ENCODE measurements at places on chromosomes 2 and 18.

GRCh38 chr2:189412330-189412953 is 28.8 kb upstream of the WDR75 start:
- DNase-seq = peak; percentile 53

GRCh38 chr2:26355038-26355995 is 8.7 kb upstream of the ADGRF3 start:
- DNase-seq = no peak

DNA sequence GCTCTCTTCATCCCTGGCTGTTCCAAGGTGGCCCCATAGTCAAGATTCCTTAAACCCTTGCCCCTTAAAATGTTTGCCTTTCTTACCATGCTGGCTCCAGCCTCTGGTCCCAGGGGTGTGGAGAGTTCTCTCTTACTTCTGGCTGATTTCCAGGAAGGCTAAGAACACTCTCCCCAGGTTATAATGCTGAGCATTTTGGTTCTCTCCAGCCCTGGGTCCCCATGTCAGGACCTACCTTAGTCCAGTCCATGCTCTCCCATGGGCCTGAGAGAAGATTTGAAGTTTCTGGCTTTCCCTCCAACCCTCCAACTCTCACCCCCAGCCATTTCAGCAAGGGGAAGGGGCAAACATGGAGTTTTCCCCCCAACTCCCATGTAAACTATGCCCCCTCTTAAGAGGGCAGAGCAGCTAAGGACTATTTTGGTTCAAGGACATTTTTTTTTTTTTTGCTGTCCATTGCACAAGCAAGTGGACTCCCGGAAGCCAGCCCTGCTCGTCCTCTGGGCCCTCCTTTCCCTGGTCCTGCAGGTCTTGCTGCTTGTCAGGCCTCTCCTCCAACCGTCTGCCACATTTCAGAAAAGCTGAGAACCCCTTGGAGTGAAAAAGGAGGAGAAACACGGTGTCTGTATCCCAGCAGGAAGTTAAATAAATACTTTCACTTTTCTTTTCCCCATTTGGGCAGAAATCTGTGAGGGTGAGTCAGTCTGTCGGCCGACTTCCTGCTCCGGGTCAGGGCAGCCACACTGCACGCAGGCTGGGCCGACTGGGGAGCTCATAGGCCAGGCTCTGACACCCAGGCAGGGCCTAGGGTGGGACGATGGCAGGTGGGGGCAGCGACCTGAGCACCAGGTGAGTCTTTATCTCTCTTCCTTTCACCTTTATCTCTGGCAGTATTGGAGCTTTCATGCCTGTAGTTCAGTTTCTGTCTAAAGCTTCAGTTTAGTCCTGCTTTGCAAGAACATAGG is at the start of gene SP140L:
Gene SP140L, plus strand, starts transcription at position 741 of the 965 bp plus-strand sequence. Its CDS starts 77 bp downstream, at position 818.
- peak; percentile 82 for DNase-seq

- DNase-seq = no peak
These were observed 35.8 kb downstream of the SKOR2 start for GRCh38 chr18:47215554-47216138.

DNA sequence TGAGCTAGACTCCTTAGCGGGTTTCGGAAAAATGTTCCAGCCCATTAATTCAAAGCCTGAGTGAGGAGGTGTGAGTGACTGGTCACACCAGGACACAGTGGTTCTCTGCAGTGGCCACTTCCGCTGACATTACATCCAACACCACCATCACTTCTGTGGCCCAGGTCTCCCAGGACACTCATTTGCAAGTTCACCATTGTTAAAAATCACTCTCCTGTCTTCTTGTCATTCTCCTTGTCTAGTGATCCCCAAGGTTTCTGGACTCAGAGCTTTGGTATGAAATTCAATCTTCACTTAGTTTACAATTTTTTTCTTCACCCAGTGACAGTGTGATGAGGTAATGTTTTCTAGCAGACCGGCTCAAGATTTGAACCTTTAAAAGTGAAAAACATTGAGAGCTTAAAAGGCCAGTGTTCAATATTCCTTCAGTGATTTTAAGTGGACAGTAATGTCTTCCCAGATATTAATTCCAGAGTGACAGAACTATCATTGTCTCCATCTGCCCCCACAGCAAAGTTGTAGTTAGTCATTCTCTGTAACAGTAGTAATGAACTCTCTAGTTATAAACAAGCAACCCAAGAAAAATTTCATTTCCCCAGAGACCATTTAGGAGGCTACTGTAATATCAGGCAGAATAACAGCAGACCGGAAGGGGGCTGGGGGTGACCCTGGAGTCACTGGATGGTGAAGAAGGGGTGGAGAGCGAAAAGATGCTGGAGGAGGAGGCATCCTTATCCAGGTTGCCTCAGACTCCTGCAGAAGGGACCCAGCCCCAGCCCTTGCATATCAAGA is 164.9 kb downstream of the GFPT1 start:
- no peak for DNase-seq

DNA sequence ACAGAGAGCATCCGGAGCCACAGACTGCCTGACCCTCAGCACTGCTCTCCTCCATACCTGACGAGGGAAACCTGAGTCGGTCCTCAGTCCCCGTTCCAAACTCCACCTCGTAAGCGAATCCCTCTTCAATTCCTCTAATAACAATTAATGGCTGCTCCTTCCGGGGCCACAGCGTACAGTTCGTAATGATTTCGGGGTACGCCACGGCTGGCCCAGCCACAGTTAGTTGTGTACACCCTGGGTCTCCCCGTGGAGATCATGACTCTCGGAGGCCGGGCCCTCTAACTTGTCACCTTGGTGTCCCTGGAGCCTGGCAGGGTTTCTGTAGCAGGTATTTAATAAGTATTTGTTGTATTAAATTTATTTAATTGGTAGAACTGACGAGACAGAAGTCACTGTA is 121.5 kb downstream of the EIPR1 start:
- DNase-seq = no peak

DNA sequence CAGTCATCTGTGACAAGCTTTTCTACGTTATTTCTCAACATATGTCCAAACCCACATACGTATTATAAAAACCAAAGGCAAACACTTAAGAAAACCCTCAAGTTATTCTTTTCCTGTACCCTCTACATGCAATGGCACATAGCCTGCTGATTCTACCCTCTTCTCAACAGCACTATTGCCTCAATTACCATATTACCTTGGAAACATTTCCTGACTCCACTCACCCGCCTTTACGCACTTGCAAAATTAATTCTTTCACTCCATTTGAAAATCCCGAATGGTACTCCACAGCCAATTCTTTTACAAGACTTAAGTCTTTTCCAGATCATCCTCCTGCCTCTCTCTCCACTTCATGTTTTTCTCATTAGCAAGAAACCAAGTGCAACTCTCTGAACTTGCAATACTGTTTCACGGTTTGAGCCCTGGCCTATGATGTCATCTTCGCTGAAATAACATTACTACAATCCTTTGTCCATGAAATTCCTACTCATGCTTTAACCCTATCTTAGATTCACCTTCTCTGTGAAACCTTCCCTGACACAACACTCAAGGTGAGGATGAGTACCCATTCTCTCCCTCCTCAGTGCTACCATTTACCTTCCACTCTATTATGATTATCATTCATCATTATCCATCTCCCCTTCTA is 29.0 kb downstream of the SESTD1 start:
- no peak for DNase-seq

DNA sequence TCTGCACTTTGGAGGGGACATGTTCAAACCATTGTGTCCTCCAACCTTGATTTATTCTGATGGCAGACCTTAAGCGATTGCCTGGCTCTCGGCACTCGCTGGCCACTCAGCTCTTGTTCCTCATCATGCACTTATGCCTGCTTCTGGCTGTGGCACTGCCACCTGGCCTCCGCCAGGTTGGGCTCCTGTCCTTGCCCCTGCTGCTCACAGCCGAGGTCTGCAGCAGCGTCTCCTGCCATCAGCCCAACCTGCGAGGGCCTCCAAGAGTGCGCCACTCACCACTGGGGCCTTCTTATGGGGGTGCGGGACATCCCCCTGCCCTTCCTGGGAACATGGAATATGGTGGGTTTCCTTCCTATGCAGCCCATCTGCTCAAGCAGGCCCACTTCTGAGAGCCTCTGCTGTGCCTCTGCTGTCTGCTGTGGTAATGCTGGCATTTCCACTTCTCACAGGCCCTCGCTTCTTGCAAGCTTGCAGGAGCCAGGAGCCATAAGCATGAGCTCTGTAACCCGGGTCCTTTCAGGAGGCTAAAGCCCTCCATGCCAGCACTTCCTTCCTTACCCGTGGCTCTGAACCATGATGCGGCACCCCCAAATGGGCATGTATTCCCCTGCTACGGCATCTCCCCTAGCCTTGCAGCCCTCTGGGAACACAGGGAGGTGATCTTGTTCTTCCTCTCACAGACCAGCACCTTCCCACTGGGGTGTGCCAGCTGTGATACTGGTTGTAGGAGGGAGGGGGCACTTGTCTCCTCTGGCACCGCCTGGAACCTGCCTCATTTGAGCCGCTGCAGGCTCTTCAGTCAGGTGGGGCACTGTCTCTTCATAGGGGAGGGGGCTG is 58.6 kb upstream of the HS6ST1 start:
- DNase-seq = no peak

DNA sequence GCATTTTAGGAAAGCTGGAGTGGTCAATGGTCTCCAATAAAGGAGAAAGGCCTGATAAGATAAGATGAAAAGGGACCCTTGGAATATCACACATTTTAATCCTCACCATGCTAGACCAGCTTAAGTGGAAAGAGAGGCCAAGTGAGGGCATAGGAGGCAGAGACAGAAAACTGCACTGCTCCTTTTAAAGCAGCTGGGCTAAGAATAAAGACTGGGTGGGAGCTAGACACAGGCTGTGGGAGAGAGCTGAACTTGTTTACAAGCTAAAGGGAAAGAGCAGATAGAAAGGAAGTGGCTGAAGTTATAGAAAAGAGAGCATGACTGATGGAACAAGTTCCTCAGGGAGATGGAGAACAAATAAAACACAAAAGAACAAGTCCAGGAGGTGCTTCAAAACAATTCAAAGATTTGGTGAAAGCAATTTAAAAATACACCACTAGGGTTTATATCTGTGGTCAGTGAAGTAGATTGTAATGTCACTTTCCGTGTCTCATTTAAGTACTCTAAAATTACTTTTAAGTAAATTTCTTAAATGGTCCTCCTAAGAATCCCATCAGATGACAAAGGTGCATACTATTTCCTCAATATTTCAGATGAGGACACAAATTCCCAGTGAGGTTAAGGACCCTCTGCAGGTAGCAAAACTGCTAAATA is 7.5 kb downstream of the COL5A2 start:
- DNase-seq = no peak

DNA sequence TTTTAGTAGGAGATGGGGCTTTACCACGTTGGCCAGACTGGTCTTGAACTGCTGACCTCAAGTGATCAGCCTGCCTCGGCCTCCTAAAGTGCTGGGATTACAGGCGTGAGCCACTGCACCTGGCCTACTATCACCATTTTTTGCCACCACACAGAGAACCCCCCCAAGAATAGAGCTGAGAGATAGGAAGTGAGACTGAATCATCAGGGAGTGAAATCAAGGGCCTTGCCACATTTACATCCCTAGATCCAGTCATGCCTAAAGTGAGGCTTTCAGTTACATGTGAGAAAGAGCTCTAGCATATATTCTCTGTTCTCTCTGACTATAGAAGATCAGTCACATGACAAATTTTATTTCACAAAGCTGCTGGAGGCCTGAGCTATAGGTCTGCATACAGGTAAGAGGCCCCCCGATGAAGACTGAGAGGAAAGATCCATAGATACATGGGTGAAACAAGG is 28.0 kb upstream of the KCMF1 start:
- no peak for DNase-seq

- no peak for DNase-seq
These were observed 10.7 kb downstream of the C2orf80 start for GRCh38 chr2:208179028-208179609.

Data from stimulated activated naive CD8-positive, alpha-beta T cell treated with anti-CD3 and anti-CD28 coated beads, Interleukin-15, Interleukin-2, amounts not matched to agents 100 U/mL and 50 U/mL, for 24 hours (primary cell).